ENCODE measurements at places on chromosomes 2 and 18. TPM values are rescaled to one million over a fixed set of nuclear protein-coding genes. Genes with fewer than 3 reads are reported as not detected.

Gene ATP6V1B1
- total RNA-seq, result not detected

Gene GPBAR1
- 0.63 TPM for total RNA-seq

Gene NEUROD1
- not detected for total RNA-seq

Gene HEATR5B
- 12.6 TPM for total RNA-seq

Gene TRIM54
- 4.2 TPM for total RNA-seq

Gene ZDBF2
- 15.3 TPM for total RNA-seq

Gene ADAM23
- total RNA-seq, result 21.3 TPM

Gene SERPINB12
- total RNA-seq, result not detected

Gene IKZF2
- 5.8 TPM for total RNA-seq

Gene NR4A2
- total RNA-seq, result 1.4 TPM

Gene HOXD4
- total RNA-seq, result not detected

Gene LIPG
- 11.8 TPM for total RNA-seq

Gene ACVR1C
- 0.40 TPM for total RNA-seq

Gene SCN7A
- total RNA-seq, result 0.19 TPM

Data from H1 (cell line).